ENCODE measurements at places on chromosomes 5 and 9. TPM values are rescaled to one million over a fixed set of nuclear protein-coding genes. Genes with fewer than 3 reads are reported as not detected.

The MOB3B gene
- total RNA-seq = 0.71 TPM

The PHPT1 gene
- total RNA-seq = 99.4 TPM

DNA sequence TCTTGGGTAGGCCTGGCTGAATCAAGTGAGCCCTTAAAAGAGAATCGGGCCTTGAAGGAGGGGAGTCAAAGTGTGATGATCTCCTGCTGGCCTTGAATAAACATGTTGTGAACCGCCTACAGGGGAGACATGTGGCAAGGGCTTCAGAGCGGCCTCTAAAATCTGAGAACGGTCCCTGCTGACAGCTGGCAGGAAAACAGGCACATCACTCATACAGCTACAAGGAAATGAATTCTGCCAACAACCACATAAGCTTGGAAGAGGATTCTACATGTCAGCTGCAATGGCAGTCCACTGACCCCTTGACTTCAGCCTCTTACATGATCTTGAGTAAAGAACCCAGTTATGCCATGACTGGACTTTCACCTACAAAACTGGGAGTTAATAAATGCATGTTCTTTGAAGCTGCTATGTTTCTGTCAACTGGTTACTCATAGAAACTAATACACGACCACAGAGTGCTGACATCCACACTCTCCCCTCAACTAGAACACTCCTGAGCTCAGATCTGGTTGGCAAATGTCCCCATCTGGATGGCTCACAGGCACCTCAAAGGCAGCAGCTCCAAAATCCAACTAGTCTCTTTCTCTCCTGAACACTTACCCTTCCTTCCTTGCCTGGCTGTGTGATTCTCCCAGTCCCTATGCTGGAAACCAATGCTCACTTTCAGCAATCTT, 333.1 kb downstream of the ASTN2 start:
- H3K27me3 ChIP-seq = no peaks in the 10 kb centered on the region
- DNase-seq = no peak
- no peak overlapping the region for H3K27ac ChIP-seq
- H3K36me3 ChIP-seq = no peaks in the 10 kb centered on the region

- no peaks in the 10 kb centered on the region for H3K4me1 ChIP-seq
- H3K27ac ChIP-seq = no peak overlapping the region
- H3K27me3 ChIP-seq = peaks cover 21% of the 10 kb centered on the region
- DNase-seq = no peak
Observed at GRCh38 chr5:135642934-135643333, 64.1 kb upstream of the CXCL14 start.

The C1QTNF3 gene
- total RNA-seq = 5.2 TPM

The ZNF782 gene
- total RNA-seq = 5.9 TPM

GRCh38 chr9:95024097-95024671, 293.3 kb downstream of the FANCC start:
- H3K4me1 ChIP-seq = peaks cover under 1% of the 10 kb centered on the region
- no peak overlapping the region for H3K4me3 ChIP-seq
- no peaks in the 10 kb centered on the region for H3K36me3 ChIP-seq
- no peaks in the 10 kb centered on the region for H3K27me3 ChIP-seq

The SOHLH1 gene
- not detected for total RNA-seq

DNA sequence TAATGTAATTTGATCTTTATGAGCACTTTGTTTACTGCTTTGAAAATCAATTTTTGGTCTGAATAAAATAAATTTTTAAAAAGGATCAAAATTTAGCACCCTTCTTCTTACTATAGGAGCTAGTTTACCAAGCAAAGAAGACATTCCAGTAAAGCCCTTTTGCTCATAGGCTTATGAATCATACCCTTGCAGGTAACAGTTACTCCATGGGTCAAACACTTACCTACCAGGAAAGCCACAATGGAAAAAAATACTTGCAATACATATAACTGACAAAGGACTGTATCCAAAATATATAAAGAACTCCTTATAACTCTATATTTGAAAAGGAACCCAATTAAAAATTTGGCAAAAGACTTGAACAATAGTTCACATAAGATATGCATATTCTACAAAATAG, 66.6 kb downstream of the SHOC1 start:
- peaks cover 13% of the 10 kb centered on the region for H3K36me3 ChIP-seq
- no peaks in the 10 kb centered on the region for H3K27me3 ChIP-seq
- no peak overlapping the region for H3K4me3 ChIP-seq
- no peak overlapping the region for H3K27ac ChIP-seq

DNA sequence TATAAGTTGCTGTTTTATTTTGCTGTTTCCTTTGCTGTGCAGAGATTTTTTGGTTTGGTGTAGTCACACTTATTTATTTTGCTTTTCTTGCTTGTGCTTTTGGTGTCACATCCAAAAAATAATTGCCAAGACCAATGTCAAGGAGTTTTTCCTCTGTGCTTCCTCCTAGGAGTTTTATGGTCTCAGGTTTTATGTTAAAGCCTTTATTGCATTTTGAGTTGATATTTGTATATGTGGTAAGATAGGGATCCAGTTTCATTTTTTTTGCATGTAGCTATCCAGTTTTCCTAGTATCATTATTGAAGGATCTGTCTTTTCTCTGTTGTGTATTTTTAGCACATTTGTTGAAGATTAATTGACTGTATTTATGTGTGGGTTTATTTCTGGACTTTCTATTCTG, 210.6 kb downstream of the ARHGEF28 start:
- H3K27ac ChIP-seq = no peak overlapping the region
- H3K36me3 ChIP-seq = no peaks in the 10 kb centered on the region
- DNase-seq = no peak
- no peak overlapping the region for H3K4me3 ChIP-seq
- H3K4me1 ChIP-seq = no peaks in the 10 kb centered on the region

GRCh38 chr9:22098643-22099332, 89.7 kb upstream of the CDKN2B start:
- H3K36me3 ChIP-seq = peaks cover 6% of the 10 kb centered on the region
- H3K27ac ChIP-seq = no peak overlapping the region
- peaks cover 26% of the 10 kb centered on the region for H3K4me1 ChIP-seq
- H3K27me3 ChIP-seq = peaks cover 50% of the 10 kb centered on the region

GRCh38 chr5:162434281-162434680, 366.7 kb downstream of the GABRG2 start:
- H3K27ac ChIP-seq = no peak overlapping the region
- no peak overlapping the region for H3K4me3 ChIP-seq
- no peaks in the 10 kb centered on the region for H3K27me3 ChIP-seq
- no peaks in the 10 kb centered on the region for H3K36me3 ChIP-seq
- H3K4me1 ChIP-seq = no peaks in the 10 kb centered on the region

DNA sequence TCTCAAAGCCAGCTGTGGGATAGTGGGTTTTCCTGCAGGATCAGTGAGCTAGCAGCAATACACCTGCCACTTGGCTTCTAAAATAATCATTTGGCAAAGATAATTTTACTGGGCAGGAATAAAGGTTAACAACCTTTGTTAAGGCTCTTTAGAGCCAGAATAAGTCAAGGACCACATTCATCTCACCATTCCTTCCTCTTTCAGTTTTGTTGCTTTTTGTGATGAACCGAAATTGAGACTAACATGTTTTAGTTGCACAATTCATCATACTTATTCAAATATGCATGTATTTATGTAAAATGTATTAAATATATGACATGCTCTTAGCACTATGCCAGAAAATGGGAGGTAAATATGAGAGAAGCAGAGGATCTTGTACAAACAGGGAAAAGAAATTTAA, 824.4 kb upstream of the TYRP1 start:
- no peak overlapping the region for H3K27ac ChIP-seq
- no peak for DNase-seq
- H3K36me3 ChIP-seq = no peaks in the 10 kb centered on the region
- no peaks in the 10 kb centered on the region for H3K4me1 ChIP-seq
- no peak overlapping the region for H3K4me3 ChIP-seq

- H3K27me3 ChIP-seq = no peaks in the 10 kb centered on the region
- H3K36me3 ChIP-seq = no peaks in the 10 kb centered on the region
- H3K4me3 ChIP-seq = no peak overlapping the region
- DNase-seq = no peak
Observed at GRCh38 chr5:101418713-101419118, 515.6 kb upstream of the ST8SIA4 start.

The IFNB1 gene
- total RNA-seq = not detected

The FBP2 gene
- total RNA-seq = not detected

The PCSK1 gene
- not detected for total RNA-seq

DNA sequence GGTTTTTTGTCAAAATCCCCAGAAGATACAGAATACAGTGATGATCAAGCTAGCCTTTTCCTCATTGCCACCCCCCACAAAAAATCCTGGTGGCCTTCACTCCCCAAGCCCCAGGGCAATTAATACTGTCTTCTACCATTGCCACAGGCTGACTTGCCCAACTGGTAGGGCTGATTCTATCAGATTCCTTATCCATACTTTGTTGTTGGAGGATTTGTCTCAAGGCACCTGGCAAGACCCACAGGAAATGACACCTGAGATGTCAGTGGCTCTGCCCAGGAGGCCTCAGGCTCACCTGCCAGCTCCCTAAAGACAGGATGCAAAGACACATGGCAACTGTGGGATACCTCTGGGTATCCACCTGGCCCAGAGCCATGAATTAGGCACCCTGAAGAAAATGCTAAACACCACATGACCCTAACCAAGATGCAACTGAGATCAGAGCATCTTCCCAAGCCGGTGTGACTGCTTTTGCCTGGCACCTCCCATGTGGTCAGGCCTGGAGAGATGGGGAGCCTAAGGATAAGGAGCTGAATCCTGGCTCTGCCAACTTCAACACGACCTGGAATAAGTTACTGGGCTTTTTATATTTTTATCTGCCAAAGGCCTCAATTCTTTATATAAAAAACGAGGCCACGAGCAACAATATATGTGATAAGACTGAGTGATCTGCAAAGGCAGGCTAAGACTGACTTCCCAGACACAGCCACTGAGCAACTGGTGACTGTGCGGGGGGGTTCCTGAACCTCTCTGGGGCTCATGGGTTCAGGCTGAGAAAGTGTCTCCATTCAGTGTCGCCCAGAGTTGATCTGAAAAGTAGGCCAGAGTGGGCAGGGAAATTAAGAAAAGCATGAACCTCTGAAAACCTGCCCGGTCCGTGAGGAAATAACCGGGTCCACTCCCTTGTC, 944 bp downstream of the ATOX1 start:
- H3K36me3 ChIP-seq = peaks cover 12% of the 10 kb centered on the region
- no peaks in the 10 kb centered on the region for H3K27me3 ChIP-seq
- H3K4me1 ChIP-seq = peaks cover 39% of the 10 kb centered on the region
- H3K27ac ChIP-seq = peak overlapping the region; percentile 85
- H3K4me3 ChIP-seq = peak overlapping the region; percentile 76

DNA sequence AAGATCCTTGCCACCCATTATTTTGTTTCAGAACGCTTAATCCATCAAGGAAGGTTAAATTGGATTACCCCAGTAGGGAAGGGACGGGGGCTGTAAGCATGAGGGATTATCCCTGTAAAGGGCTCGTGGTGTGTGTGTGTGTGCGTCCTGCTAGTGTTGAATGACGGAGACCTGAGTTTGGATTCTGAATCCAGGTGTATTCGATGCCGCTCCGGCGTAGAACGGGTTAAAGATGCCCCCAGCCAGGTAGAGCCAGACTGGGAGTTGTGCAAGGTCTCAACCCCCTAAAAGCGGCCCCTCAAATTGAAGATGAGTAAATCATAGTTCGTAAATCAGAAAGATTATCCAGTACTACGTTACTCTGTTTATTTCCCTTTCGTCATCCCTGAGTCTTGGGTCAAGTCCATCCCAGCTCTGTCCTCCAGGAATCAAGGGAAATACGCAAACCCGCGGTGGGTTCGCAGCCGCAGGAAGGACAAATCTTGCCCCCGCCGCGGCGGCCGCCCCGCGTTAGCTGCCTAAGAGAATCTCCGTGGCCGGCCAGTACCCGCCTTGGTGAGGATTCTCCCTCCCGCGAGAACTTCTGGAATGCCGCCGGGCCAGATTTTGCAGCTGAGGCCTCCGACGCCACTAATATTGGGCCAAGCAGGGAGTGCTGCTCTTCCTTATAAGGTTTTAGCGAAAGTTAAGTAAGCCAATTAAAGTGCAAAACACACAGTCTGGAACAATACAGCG, 586 bp upstream of the MTAP start:
- peaks cover 42% of the 10 kb centered on the region for H3K4me1 ChIP-seq
- peak overlapping the region; percentile 99 for H3K4me3 ChIP-seq
- H3K36me3 ChIP-seq = peaks cover 23% of the 10 kb centered on the region
- no peak for DNase-seq

The BRD9 gene
- 59.1 TPM for total RNA-seq

Measured in activated CD4-positive, alpha-beta T cell treated with anti-CD3 and anti-CD28 coated beads, Interleukin-2, amount 10 ng/mL, durations not matched to agents 7 days and 5 days (primary cell).